Activated T-cell treated with anti-CD3 and anti-CD28 coated beads for 4 hours (primary cell): ENCODE measurements at places on chromosomes 12 and 14.

GRCh38 chr12:2338991-2339431 lies 286.2 kb downstream of the CACNA1C start:
- no peak for DNase-seq

DNA sequence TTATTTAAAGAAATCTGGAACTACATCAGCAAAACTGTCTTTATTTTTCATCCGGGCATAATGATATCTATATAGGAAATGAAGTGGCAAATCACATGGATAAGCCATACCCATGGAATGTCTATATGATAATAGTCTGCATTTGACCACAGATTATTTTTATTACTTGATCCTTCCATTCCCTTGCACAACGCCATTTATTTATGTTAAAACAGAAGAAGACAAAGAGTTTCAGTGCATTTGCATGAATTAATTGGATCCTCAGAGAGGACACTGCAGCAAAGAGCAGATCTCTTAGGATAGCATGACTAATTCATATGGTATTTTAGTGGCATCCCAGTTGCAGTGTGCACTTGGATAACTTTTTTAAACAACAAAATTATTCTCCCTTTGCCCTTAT lies 345.0 kb downstream of the CCDC91 start:
- no peak for DNase-seq

GRCh38 chr12:31650918-31651317 lies 8.6 kb upstream of the ETFBKMT start:
- no peak for DNase-seq

DNA sequence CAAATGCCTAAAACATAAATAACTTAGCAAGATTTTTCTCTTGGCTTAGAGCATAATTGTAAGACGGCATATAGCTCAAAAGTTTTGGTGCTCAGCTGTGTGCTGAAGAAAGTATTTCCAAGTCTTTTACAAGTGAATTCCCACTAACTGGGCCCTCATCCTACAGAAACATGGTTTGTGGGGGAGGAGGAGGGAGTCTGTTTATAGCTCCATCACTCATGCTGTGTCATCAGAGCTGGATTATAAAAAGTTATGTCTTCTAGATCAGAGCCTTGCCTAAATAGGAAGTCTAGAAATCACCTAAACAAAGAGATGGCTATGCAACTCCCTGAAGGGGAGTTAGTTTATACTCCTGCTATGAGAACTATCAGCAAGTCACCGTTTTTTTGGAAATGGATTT lies 65.9 kb upstream of the OTOGL start:
- no peak for DNase-seq
